CD4-positive, alpha-beta T cell treated with Interleukin-10 for 1 hour (primary cell): ENCODE measurements at places on chromosomes 7 and 10.

DNA sequence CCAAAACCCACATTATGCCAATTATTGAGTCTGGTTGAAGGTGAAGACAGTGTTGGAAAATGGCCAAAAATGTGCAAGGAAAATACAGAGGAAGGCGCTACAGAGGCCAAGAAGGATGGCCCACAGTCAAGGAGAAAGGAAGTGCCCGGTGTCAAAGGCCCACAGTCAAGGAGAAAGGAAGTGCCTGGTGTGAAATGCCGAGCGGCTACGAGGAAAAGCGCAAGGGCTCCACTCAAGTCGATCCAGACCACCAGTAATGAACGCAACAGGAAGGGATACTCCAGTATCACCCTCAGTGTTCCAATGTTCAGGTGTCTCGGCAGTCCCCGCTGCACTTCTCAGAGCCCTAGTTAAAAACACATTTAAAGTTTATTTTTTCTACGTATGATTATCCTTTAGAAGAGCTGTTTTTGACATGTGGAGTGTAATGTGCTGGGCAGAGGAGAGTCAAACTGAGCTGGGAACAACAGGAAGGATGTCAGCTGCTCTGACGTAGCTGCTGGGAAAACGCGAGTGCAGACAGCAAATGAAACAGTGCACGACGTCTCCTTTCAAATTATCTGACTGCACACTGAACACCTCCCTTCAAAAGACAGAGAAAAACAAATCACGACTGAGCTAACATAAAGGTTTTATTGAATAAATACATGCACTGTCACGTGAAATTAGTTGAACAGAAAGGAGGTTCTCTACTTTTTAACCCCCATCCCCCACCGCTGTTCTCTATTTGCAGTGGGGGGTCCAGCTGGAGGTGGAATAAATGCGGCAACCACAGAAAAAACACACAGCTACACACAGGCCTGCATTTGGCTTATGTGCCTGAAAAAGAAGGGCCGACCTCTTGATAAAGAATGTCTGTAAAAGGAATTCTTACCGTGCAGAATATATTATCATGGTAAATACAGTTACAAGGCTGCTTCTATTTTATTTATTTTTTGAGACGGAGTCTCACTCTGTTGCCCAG is 26.1 kb upstream of the NCAPG2 start:
- no peak for DNase-seq

- DNase-seq: no peak
Observed at GRCh38 chr10:86888585-86889381, 68.6 kb downstream of the MMRN2 start.

- DNase-seq: no peak
Observed at GRCh38 chr10:86251426-86251825, 115.2 kb downstream of the GRID1 start.

DNA sequence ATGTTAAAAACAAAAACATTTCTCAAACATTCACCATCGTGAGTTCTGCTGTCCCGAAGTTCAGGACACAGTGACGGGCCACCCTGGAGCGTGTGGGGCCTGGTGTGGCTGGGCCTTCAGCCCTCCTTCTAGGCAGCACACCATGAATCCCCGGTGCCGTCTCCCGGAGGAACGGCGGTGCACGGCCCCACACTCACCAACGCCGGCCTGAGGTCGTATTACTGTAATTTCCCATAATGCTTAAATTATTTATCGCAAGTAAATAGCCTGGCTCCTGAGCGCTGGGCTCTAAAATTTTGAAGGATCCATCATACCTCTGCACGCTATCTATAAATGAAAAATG is 1.4 kb downstream of the STK32C start:
- no peak for DNase-seq

GRCh38 chr7:83937930-83938329 is 256.7 kb downstream of the SEMA3A start:
- no peak for DNase-seq

DNA sequence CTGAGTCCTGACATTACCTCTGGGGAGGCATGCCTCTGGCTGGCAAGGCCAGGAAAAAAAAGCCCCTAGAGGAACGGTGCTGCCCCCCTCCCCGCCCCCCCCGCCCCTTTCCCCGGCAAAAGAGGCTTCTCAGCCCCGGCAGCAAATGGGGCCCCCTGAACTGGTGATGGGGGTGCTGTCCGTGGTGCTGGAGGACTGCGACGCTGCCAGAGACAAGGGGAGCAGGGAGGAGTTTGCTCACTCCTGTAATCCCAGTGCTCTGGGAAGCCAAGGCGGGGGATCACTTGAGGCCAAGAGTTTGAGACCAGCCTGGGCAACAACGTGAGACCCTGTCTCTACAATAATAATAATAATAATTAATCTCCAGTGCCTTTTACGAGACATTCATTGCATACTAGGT is 23.7 kb downstream of the SRRM3 start:
- DNase-seq: peak; percentile 15

- DNase-seq: peak; percentile 54
Observed at GRCh38 chr7:28078036-28078901, 102.3 kb downstream of the JAZF1 start.

- DNase-seq: no peak
Observed at GRCh38 chr10:62806251-62806650, 1.7 kb downstream of the ADO start.

- DNase-seq: no peak
Observed at GRCh38 chr7:132485136-132485535, 91.1 kb downstream of the PLXNA4 start.

DNA sequence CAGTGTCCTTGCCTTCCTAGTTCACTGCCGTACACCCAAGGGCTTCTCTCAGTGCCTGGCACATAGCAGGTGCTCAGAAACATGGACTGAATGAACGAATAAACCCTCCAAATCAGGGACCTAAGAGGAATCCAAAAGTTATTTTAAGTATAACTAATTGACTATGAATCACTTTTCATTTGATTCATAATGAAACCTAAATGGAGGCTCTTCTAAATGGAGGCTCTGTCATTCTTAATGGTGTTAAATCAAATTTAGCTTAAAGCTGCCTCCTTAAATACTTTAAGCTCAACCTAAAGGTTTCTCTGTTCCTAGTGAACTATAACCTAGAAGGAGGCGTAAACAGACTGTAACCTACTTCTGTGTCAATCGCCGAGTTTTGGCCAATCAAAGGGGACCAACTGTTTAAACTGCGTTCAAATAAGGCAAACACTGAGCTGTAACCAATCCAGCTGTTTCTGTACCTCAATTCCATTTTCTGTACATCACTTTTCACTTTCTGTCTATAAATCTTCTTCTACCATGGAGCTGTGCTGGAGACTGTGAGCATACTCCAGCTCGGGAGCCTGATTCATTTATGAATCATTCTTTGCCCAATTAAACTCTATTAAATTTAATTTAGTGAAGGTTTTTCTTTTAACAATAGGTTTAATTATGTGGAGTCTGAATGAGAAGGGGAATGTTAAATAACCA is 11.0 kb downstream of the PYROXD2 start:
- peak; percentile 10 for DNase-seq

GRCh38 chr7:41874201-41874785 is 171.4 kb upstream of the INHBA start:
- DNase-seq: no peak

DNA sequence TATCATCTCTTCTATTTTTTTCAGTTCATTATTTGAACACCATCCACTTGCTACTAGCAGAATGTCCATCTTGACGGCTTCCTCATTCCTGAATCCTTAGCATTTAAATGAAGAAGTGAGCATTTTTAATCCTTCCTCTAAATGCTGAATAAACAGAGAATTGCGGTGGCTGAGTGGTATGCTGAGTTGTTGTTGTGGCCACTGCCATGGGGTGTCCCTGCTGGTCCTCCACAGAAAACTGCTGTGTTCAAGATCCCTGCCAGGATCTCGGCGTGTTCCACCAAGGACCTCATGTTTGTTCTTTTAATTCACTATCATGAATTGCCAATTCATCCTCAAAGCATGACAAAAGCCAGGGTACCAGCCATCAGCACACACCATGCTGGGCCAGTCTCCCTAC is 48.9 kb upstream of the HABP2 start:
- no peak for DNase-seq

DNA sequence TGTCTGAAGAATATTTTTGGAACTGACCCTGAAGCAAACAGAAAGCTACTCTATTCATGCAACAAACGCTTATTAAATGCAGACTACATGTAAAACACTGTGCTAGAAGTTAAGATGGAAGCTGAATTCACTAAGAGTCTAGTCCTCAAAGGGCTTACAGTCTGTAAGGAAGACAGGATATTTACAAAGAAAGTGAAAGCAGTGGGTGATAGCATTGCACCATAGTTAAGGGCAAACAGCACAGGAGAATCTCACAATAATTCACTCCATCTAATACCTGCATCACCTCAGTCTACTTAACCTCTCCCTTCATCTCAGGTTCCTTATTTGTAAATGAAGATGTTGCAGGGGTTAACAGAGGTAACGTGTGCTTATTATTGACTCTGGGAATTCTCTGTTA is 360.0 kb upstream of the AOAH start:
- no peak for DNase-seq

DNA sequence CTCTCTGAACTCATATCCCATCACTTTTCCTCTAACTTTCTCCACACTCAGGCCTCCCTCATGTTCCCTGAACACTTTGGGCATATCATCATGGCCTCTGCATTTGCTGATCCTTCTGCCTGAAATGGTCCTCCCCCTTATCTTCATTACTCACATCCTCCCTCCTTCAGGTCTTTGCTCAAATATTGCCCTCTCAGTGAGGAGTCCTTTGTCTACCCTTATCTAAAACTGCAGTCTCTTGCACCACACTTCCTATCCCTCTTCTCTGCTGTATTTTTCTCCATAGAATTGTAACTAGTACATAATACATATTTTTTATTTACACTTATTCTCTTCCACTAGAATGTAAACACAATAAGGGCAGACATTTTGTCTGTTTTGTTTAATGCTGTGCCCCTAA is 41.7 kb downstream of the DNAJC1 start:
- no peak for DNase-seq

- DNase-seq: no peak
Observed at GRCh38 chr10:132588301-132589013, 50.9 kb downstream of the INPP5A start.

DNA sequence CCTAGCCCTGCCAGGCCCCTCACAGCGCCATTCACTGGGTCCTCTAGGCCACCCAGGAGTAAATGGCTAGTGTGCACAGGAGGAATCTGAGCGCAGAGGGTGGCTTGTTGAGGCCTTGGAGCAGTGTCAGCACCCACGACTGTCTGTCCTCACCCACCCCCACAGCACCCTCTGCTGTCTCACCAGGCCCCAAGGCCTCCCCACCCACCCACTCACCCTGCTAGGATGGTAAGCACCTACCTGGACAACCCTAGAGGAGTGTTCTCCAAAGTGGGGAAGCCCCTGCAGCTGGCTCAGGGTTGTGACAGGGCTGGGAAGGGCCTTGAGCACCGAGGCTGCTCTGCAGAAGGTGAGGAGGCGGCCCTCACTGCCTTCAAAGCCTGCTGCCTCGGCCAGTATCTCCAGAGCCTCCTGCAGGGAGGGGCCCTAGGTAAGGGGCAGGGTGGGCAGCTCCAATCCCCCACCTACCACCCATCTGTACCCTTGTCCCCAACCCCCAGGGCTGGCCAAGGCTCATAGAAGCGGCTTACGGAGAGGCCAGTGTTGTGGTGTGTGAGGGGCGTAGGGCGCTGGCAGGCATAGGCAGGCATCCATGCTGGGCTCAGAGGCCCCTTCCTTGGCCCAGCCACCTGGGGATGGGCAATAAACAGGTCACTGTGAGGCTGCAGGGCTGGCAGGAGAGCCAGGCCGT is 2.9 kb downstream of the POLM start:
- DNase-seq: no peak

GRCh38 chr10:62457598-62457997 is 83.4 kb downstream of the ZNF365 start:
- peak; percentile 1 for DNase-seq

DNA sequence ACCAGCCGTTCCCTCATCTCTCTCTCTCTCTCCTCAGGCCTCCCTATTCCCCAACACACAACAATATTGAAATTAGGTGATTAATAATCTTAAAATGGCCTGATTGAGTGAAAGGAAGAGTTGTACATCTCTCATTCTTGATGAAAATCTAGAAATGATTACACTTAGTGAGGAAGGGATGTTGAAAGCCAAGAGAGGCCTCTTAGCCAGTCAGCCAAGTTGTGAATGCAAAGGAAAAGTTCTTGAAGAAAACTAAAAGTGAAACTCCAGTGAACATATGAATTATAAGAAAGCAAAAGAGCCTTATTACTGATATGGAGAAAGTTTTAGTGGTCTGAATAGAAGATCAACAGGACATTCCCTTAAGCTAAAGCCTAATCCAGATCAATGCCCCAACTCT is 695.1 kb downstream of the GRID1 start:
- DNase-seq: no peak

- no peak for DNase-seq
Observed at GRCh38 chr10:93131986-93132385, 58.3 kb downstream of the CYP26A1 start.

DNA sequence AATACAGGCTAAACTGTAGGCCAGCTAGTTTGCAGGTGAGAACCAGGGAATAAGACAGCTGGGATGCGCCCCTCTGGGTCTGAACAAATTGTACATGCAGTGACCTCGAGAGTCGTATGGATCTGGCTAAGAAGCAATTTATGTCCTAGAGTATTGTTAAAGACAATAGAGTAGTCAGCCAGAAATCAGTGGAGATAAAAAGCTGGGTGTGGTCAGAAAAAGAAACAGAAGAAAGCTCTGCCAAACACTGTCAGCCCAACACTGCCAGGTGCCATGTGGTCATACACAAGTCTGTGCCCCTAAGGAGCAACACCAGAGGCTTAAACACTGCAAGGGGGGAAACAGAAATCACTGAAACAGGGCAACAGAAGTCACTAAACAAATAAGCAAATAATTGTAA is 62.2 kb downstream of the CNOT4 start:
- DNase-seq: no peak

DNA sequence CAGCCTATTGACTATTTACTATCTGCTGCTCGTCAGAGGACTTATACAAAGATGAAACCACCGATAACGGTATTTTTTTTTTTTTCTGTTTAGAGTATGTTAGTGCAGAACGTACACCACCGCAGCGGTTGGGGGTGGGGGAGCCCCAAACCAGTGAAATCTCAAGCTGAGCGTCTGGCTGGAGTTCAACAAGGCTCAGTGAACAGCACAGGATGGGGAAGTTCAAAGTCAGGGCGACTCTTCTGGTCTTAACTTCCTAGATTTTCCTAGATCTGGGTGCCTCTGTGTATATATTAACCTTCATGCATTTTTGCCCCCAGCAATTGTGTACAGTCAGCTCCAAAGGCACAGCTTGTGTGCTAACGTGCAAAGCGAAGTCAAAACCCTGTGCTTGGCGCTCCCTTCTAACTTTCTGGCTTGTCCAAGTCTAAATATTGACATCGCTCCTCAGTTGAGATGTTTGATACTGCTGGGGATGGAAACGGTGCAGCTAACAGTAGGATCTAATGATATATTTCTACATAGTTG is 1.1 kb downstream of the RHOBTB1 start:
- peak; percentile 15 for DNase-seq

- DNase-seq: no peak
Observed at GRCh38 chr10:130259380-130259779, 123.2 kb downstream of the GLRX3 start.
